T-helper 1 cell (primary cell): ENCODE measurements at places on chromosomes 13 and 19.

DNA sequence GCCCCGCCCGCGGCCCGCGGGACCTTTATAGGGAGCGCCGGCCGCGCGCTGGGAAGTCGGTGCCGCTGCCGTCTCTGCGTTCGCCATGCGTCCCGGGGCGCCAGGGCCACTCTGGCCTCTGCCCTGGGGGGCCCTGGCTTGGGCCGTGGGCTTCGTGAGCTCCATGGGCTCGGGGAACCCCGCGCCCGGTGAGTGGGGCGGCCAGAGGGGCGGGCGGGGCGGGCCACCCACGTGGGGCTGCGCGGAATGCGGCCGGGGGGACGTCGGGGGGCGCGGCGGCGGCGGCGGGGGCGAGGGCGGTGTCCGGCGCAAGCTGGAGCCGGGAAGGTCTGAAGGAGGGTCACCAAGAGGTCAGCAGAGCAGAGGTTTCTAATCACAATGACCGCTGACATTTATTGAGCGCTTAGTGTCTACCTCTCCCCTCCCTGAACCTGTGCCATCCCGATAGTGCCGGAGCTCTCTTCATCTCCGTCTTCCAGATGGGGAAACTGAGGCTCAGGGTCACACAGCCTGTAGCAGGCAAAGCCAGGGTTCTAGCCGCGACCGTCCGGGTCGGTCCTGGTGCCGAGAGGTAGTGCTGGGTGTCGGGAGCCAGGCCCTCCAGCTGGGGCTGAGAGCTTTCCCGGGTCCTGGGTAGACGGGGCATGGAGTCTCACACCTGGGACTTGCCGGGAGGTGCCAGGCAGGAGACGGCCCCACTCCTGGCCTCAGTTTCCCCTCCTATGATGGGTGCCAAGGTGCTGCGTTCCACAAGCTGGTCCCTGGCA, at the start of gene FSTL3:
TSS of gene FSTL3 (plus strand) at position 54 of the 767 bp plus-strand sequence. CDS start at position 86, 32 bp downstream.
- no peak for DNase-seq

GRCh38 chr13:111177921-111178320, 62.8 kb downstream of the ARHGEF7 start:
- DNase-seq: no peak

DNA sequence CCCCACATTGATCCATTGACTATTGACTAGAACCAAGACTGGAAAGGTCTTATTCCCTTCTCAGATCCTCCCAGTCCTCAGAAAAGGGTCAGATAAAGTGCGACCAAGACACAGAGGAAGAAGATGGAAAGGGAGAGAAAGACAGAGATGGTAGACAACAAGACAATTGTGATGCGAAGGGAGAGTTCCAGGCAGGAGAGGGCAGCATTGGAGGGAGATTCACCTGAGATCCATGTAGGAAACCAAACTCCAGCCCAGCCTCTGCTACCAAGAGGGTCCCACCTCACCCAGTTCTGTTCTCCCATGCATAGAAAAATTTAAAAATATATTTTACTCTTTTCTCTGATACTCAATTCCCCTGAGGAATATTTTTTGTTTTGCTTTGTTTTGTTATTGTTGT, 67.3 kb upstream of the TSHZ3 start:
- no peak for DNase-seq

DNA sequence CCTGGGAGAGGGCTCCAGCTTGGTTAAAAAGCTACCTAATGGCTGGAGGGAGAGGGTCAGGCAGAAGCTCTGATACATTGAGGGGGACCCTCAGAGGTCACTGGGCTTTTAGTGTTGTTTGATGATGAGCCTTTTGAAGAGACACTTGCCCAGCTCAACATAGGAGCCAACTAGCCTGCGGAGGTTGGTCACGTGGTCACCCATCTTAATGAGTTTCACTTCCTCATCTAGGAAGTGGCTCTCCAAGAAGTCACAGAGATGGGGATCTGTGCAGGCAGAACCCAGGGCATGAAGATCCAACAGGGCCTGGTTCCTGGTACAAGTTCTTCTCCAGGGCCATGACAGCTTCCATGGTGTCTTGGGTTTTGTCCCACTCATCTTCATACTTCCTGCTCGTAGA, 33.4 kb downstream of the IPO5 start:
- DNase-seq: no peak

- no peak for DNase-seq
Measured at GRCh38 chr13:21709697-21710096, 38.8 kb downstream of the FGF9 start.

GRCh38 chr13:48563626-48564025, 30.7 kb upstream of the RCBTB2 start:
- DNase-seq: no peak

- DNase-seq: no peak
Measured at GRCh38 chr19:42023943-42024260, 29.9 kb upstream of the ATP1A3 start.

DNA sequence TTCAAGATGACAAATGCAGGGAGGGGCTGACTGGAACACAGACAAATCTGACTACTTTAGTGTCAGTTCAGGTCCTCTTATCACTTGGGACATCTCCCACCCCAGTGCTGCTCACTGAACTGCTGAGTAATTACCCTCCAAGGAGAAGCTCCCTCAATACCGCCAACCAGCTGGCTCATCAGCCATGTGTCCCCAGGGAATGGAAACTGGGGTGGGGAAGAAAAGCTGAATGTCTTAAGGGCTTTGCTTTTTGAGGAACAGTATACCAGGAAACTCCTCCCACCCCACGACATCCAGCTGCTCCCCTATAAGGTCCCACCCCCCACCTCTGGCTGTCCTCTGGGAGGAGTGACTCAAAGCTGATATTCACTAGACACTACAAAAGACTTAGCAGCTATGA, 2.0 kb downstream of the ZNF823 start:
- DNase-seq: no peak

DNA sequence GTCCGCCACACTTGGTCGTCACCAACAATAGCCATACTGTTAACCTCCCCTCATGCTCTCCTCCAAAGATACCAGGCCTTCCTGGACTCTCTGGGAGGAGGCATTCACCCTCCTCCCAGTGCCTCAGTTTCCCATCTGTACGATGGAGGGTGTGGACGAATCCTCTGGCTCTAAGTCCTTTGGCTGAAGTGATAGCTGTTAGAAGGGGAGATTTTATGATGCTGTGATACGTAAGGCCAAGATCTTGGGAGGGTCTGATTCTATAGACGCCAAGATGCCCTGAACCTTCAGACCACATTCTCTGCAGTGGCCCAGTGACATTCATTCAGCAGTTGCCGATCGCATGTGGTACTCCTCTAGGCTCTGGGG, 14.8 kb upstream of the NOP53 start:
- no peak for DNase-seq

GRCh38 chr13:21149568-21149967, 26.8 kb downstream of the SKA3 start:
- DNase-seq: no peak

DNA sequence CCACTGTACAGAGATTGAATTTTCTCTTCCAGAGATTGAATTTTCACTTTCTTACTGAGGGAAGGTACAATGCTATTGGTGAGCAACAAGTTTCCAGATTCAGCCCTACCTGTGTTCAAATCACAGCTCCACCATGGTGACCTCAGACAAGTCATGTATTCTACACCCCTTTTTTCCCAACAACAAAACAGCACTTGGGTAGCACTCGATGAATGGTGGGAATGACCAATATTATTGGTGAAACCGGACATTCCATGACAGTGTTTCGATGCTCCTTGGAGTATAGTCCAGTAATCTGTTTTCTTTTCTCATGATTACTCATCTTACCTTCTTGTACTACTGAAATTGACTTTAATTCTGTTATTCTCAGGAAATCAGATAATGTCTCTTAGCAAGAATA, 266.2 kb upstream of the SOX21 start:
- no peak for DNase-seq

GRCh38 chr13:53781941-53782340, 753.3 kb downstream of the OLFM4 start:
- no peak for DNase-seq

GRCh38 chr19:6970021-6970420, 51.2 kb downstream of the MBD3L2B start:
- DNase-seq: no peak

DNA sequence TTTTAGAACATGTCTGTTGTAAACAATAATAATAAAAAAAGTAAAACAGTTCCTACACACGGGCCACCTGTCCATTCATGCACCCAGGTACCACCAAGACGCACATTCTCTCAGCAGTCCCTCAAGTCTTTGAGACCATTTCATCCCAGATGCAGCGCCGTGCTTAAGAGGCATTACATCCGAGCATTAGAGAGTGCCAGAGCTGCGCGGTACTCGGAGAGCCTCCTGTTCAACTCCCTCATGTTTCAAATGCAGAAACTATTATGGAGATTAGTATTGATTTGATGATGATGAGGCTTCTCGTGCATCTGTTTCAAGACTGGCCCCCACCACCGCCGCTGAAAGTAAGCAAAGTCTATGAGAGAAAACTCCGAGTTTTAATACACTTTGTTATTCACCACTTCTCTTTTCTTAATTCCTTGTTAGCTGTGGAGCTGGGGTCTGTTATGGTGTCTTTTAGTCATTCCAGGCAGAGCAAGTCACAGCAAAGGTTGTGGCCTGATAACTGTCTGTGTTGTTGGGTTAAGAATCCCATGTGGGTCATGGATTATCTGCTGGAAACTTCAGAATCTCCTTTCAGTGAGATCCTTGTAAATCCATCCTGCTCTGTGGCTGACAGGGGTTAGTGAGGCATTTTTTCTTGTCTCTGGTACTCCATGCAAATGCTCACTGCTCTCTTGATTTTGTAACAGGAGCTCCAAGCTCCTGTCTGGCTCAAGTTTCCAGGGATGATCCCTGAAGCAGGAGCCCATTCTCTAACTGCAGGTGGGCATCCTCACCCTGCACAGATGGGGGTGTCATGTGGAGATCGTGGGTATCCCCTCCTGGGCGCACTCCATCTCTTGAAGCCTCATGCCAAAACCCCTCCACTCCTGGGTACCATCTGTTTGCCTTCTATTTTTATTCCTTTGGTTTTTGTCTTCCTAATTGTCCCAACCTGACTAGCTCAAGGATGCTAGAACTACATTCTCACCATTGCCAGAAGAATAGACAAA, 74.9 kb upstream of the MTIF3 start:
- no peak for DNase-seq

GRCh38 chr13:77028202-77028601, 1.2 kb upstream of the FBXL3 start:
- no peak for DNase-seq

GRCh38 chr19:8259922-8260247, 48.3 kb downstream of the CD320 start:
- no peak for DNase-seq

GRCh38 chr19:6489278-6490061, 7.9 kb upstream of the DENND1C start:
- no peak for DNase-seq

DNA sequence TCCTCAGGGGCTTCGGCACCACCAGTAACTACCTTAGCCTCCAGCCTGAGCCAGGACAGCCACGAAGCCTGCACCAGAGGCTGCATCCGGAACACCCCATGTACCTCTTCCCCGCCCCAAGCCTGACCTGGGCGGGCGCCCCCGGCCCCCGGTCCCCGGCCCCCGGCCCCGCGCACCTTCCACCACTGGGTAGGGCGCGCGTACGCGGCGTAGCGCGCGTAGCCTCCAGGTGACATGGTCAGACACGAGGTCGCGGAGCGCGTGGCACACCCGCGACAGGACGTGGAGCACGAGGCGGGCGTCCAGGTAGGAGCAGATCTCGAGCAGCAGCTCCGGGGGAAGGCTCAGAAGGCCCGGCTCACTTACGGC, 450 bp downstream of the FBXW9 start:
- no peak for DNase-seq

- DNase-seq: no peak
Measured at GRCh38 chr13:86741762-86742285, 929.3 kb upstream of the SLITRK5 start.

- DNase-seq: no peak
Measured at GRCh38 chr19:40241809-40242384, 15.4 kb upstream of the CCNP start.

GRCh38 chr19:40810160-40810559, 11.2 kb downstream of the EGLN2 start:
- DNase-seq: no peak

DNA sequence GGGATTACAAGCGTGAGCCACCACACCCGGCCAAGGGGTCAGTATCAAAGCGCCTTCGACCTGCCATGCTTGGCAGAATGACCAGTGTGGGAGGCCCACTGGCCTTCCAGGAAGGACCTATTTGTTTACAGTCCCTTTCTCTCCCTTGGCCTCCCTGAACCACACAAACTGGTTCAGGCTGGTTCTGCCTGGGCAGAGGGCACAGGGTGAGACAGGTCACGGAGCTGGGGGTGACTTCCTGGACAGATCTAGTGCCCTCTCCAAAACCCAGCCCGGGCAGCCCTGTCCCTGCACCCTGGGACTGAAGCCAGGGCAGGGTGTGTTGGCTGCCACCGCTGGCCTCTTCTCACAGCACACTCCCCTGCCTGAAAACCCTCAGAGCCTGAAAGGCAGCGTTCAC, 11.3 kb downstream of the PLEKHF1 start:
- DNase-seq: no peak

DNA sequence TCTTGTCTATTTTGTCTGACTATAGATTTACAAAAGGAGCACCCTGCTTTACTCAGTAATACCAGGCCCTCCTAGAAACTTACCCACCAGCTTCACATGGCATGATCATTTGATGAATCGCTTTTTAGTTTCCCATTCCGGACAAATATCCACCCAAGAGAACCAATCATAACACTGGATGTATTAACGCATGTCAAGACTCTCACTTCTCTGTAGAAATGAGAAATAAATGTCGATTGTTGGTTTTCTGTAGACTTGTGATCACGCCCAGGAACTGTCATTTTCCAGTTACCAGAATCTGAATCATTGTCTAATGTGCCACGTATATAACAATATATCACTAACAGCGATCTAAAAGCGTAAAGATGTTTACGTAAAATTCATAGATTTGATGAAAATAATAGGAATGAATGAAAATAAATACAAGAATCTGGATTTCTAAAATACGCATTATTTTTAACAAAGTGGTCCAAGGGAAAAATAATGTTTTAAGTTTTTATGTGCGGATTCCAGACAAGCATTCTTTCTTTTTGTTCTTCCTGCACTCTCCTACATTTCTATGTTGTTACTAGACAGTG, 14.0 kb downstream of the CDX2 start:
- DNase-seq: no peak

DNA sequence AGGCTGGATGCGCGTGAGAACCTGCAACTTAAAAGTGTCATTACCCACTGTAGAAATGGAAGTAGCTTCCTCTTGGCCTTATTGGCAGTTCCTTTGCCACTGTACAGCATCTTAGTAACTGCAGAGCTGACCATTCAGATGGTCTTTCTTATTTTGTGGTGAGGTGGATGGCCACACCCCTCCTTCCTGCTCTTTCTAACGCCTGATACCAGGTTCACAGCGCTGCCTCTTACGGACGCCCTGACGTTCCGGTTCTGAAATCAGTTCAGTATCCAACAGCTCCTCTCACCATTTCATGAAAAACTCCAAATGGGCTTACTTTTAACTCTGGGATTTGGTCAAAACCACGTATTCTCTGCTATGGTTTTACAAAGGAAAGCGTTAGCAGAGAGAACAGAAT, 134.6 kb downstream of the ATP11A start:
- DNase-seq: no peak
